Colonic mucosa (tissue), 4 donors: ENCODE measurements at places on chromosomes 2 and 18.

DNA sequence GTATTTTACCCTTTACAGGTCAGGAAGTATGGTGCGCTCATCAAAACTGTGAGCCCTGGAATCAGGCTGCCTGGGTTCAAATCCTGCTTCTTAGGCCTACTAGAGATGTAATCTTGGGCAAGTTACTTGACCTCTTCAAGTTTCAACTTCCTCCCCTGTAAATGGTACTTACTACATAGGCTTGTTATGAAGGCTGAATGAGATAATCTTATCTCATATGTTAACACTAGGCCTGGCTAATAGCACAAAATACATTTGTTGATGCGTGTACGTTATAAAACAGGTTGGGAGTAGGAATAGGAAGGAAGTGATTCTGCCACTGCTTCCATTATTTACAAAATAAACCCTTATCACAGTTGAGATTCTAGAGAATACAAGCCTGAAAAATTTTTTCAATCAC is 1.7 kb upstream of the RFTN2 start:
- no peak for DNase-seq

DNA sequence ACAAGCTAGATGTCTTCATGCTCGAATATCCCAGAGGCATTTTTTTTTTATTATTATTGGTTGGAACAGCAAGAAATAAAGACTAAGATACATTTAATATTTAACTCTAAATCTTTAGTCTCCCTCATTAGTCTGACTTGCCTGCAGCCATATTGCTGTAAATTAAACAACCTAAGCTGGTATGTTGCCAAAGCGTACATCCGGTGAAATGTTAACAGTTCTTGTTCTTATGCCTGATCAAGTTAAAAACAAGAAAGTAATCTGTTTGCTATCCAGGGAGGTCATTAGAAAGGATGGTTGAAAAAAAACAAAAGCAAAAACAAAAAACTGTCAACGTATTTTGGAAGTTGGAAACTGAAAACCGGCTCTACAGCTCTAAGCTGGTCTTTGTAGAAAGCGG is 125.9 kb upstream of the NABP1 start:
- no peak for DNase-seq

GRCh38 chr2:49270091-49270490 is 115.8 kb upstream of the FSHR start:
- DNase-seq, result no peak

- DNase-seq, result peak; percentile 50
Measured at GRCh38 chr2:68248361-68248760, 4.0 kb downstream of the PPP3R1 start.

DNA sequence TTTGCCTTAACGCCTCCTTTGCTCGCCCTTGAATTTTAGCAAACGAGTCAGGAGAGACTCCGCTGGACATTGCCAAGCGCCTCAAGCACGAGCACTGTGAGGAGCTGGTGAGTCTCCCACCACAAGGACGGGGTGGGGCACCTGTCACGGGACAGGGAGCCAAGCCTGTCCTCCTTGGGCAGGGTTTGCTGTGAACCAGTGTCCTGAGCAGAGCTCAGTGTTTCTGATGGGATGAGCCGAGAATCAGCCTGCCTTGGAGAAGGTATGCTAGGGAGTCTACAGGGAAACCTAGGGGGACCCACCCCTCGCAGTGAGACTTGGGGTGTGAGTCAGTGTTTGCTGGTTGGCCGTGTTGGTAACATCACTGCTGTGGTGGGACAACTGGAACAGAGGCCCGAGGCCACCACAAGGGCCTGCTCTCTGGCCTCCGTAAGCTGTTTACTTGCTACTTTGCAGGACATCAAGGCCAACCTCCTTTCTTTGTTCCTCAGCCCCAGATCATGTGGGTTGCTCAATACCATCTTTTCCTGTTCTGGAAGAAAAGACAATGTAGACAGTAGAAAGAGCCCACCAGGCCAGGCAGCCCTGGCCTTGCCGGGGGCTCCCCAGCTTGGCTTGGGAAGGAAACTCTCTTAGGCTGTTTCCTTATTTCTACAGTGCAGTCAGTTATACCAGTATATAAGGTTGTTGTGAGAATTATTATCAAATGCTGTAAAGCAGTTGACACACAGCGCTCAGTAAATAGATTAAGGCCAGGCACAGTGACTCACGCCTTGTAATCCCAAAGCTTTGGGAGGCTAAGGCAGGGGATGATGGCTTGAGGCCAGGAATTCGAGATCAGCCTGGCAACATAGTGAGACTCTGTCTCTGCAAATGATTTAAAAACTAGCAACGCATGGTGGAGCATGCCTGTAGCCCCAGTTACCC is 42.4 kb downstream of the ITGB1BP1 start:
- peak; percentile 71 for DNase-seq

DNA sequence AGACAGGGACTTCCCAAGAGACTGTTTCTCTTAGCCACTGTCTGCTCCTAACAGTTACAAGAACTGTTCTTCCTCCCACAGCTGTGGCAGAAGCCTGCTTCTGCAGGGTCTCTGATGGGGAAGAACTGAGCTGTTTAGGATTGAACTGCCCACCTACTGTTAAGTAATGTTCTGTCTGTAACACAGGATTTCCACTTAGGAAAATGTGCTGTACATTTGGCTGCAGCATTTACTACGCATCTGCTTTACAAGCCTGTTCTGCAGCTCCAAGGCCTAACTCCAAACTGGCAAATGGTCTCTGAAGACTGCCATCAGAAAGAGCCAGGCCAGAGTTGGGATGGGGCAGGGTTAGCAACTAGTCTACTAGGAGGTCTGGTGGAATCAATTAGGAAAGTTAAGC is 87.8 kb upstream of the UPP2 start:
- DNase-seq, result no peak

DNA sequence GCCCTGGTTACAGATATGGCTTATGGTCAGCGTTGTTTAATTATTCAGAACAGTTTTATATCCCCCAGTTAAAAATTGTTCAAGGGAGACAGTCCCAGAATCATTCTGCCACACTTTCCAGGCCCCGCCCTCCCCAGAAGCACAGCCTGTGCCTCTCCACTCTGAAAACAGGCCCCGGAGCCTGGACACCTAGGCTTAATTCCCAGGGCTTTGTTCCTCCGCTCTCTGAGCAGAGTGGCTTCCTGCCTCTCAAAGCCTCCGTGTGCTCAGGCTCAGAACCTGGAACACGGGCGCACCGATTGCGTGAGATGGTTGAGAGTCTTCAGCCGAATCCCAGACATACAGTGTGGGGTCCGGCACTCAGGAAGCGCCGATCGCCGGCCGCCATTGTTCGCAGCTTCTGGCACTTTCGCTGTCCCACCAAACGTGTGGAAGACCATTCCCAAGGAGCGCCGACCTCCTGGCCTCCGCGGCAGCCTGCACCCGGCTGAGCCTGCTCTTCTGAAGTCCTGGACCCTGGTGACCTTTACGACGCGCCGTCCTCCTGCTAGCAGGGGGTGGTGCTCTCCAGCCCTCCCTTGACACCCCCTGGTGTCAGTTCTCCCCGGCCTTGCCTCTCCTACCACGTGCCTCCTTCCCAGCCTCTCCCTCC is 45.6 kb downstream of the TWIST2 start:
- DNase-seq, result no peak
